Activated CD4-positive, alpha-beta T cell treated with anti-CD3 and anti-CD28 coated beads, Interleukin-2, amount 10 ng/mL, durations not matched to agents 24 days and 14 days (primary cell): ENCODE measurements at places on chromosomes 16 and 17. TPM values are rescaled to one million over a fixed set of nuclear protein-coding genes. Genes with fewer than 3 reads are reported as not detected.

GRCh38 chr17:17156107-17156506 is 50.0 kb downstream of the PLD6 start:
- peaks cover 33% of the 10 kb centered on the region for H3K4me1 ChIP-seq
- no peaks in the 10 kb centered on the region for H3K27me3 ChIP-seq
- peaks cover 44% of the 10 kb centered on the region for H3K36me3 ChIP-seq
- DNase-seq, result no peak
- no peak overlapping the region for H3K4me3 ChIP-seq

GRCh38 chr17:42290577-42290976 is 2.3 kb downstream of the STAT5A start:
- DNase-seq, result no peak
- peak overlapping the region; percentile 81 for H3K27ac ChIP-seq
- H3K4me3 ChIP-seq, result peak overlapping the region; percentile 89
- H3K36me3 ChIP-seq, result peaks cover 77% of the 10 kb centered on the region

DNA sequence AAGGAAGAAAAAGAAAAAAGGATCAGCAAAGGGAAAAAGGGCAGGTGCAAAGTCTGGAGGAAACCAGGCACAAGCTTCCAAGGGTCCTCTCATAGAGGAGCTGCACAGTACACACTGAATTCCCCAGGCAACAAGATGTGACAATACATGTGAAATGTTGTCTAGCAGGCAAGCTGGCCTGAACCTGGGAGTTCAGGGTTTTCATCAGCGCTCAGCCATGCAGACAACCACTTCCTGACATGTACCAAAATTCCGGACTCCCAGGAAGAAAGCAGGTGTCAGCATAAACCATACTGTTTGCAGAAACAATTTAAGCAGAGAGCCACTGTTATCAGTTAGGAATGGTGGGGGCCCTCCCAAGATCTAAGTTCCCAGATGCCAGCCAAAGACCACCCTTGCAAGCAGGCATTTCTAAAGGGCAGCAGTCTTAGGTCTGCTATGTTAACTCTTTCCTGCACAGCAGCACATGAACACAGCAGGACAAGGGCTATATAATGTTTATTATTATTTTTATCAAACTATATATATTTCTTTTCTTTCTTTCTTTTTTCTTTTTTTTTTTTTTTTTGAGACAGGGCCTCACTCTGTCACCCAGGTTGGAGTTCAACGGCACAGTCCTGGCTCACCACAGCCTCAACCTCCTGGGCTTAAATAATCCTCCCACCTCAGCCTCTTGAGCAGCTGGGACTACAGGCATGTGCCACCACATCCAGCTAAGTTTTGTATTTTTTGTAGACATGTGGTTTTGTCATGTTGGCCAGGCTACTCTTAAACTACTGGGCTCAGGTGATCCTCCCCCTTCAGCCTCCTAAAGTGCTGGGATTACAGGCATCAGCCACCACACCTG is 10.1 kb downstream of the TK2 start:
- H3K4me3 ChIP-seq, result no peak overlapping the region
- peaks cover 30% of the 10 kb centered on the region for H3K36me3 ChIP-seq
- peaks cover 30% of the 10 kb centered on the region for H3K4me1 ChIP-seq
- DNase-seq, result no peak

DNA sequence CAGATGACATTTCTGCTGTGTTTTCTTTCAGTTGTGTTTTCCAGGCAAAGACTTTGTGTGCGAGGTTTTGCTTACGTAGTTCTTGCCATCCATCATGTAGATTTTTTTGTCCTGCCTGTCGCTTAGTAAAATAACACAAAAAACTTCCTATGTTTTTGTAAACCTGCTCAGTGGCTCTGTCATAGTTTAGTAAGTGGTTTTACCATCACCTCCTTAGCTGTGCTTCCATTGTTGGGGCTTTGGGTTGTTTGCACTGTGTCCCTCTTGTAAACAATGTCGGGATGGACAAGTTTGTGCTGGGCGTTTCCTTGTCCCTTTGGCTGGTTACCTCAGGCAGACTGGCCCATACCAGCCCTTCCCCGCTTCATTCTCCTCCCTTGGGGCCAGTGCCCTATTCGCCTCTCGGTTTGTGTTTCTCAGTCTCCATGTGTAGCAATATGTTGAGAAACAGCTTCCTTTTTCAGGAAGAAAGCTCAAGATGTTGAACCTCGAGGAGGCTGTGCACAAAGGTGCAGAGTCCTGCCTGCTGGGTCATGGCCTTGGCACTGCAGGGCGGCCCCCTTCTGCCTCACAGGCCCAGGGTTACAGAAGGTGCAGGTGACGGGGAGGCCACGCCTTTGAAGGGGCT is 74.6 kb downstream of the KSR1 start:
- no peak for DNase-seq
- H3K4me3 ChIP-seq, result peak overlapping the region; percentile 30
- peaks cover 9% of the 10 kb centered on the region for H3K36me3 ChIP-seq
- H3K4me1 ChIP-seq, result peaks cover 66% of the 10 kb centered on the region
- peak overlapping the region; percentile 68 for H3K27ac ChIP-seq
- no peaks in the 10 kb centered on the region for H3K27me3 ChIP-seq

The ARL2BP gene
- 24.9 and 26.7 TPM in 2 replicates for total RNA-seq

The TBC1D3G gene
- not detected in 2 replicates for total RNA-seq

The CCL4 gene
- total RNA-seq, result 351 and 370 TPM in 2 replicates

DNA sequence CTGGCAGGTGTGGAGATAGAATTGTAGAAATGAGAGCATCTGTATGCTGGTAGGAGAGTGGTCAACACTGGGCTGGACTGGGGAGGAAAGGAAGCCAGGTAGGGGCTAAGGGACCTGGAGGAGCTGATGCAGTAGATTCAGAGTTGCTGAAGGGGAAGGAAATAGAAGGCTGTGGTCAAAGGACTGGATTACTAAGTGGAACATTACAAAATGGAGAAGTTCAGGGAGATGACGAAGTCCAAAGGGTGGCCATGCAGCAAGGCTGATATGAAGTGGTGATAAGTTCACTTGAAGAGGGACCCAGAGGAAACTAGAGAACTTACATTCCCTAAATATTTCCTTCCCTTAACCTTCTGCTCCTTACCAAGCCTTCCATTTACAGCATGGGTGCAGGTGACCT is 8.6 kb upstream of the CCL2 start:
- H3K36me3 ChIP-seq, result no peaks in the 10 kb centered on the region
- H3K4me3 ChIP-seq, result no peak overlapping the region
- no peak for DNase-seq
- no peaks in the 10 kb centered on the region for H3K4me1 ChIP-seq
- no peak overlapping the region for H3K27ac ChIP-seq

- H3K27ac ChIP-seq, result no peak overlapping the region
- no peaks in the 10 kb centered on the region for H3K27me3 ChIP-seq
- H3K4me1 ChIP-seq, result no peaks in the 10 kb centered on the region
- H3K36me3 ChIP-seq, result peaks cover 5% of the 10 kb centered on the region
- no peak for DNase-seq
- no peak overlapping the region for H3K4me3 ChIP-seq
Observed at GRCh38 chr17:17871913-17872312, 35.1 kb upstream of the SREBF1 start.
